ENCODE measurements at places on chromosomes 7 and 10.

GRCh38 chr10:58758321-58758720 lies 245.6 kb downstream of the BICC1 start:
- no peak for DNase-seq

DNA sequence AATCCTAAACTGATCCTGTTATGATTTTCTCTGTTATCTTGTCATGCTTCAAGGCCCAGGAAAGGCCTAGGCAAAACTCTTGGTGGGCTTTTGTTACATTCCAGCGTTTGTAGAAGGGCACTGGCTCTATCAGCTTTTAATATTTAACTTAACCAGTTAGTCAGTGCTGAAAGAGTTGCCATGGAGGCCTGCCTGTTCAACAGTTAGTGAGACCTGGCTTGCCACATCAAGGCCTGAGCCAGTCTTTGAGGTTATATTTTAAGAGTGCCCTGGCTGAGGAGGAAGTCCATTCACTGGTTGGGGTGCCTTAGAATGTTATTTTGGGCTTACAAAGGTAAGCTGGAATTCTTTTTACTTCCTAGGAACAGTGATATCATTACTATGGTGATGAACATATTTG lies 144.1 kb upstream of the NRG3 start:
- no peak for DNase-seq

GRCh38 chr7:75732764-75733630 lies 5.7 kb downstream of the HIP1 start:
- no peak for DNase-seq

- no peak for DNase-seq
These were observed 519.1 kb upstream of the GALNT17 start for GRCh38 chr7:70612811-70613210.

GRCh38 chr10:57673446-57673960 lies 594.2 kb downstream of the IPMK start:
- DNase-seq = no peak

DNA sequence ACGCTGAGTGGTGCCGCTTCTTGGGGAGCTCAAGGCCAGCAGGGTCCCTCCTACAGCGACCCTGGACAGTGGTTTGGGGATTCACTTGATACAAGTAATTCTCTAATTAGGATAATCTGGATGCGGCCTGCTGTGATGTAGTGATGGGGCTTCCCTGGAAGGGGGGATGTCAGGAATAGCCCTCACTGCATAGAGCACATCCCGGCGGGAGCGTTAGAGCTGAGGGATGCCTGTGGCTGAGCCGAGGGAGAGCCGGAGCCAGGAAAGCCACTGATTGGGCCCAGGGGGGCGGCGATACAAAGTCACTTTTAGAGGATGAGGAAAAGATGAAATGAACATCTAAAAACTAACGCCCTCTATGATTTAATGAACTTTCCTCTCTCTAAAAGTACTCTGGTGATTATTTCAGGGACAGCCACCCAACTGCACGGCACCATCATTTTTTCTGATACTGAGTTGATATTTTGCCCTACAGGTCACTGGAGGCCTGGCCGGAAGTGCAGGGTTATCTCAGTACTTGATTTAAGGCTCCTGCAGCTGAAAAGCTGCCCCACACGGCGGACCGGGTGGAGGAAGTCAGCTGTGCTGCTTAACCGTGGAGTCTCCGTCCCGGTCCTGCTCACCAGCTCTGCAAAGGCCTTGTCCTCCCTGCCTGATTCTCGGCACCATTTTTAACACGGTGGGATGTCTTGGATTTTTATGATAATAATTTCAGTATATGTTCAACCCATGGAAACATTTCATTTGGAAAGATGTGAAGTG lies 518.8 kb downstream of the DNAJB6 start:
- no peak for DNase-seq

GRCh38 chr7:119482209-119482608 lies 790.8 kb upstream of the KCND2 start:
- no peak for DNase-seq

DNA sequence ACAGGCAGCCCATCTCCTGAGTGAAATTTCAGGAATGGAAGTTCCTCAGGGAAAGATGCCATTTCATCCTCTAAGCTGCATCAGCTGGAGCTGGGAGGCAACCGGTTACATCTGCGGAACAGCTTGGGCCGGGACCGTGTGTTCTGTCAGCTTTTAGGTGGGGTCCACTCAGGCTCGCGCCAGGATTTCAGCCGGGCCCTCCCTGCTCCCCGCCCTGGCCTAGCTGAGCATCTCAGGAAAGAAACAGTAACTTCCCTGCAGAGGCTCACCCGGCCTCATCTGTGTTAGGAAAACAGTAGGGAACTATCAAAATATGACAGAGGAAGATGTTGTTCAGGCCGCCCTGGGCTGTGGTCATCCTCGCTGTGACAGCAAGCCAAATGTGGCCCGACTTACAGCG lies 110.4 kb downstream of the TRIL start:
- no peak for DNase-seq

DNA sequence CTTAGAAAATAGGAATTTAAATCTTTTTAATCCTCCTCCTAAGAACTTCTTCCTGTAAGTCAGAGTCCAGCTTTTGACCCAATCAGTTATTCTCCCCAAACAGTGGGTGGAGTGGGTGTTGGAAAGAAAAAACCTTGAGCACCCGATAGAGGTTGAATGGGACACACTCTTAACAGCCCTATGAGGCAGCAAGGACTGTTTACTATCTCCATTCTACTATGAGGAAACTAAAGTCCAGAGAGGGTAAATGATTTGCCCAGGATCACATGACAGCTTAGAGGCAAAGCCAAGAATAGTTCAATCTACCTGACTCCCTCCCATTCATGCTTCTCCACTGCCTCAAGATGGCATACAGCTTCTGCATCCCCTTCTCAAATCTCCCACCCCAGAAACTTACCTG lies 57.6 kb upstream of the SLC35B4 start:
- no peak for DNase-seq
